Cardiac fibroblast (primary cell): ENCODE measurements at places on chromosomes 13 and 19.

DNA sequence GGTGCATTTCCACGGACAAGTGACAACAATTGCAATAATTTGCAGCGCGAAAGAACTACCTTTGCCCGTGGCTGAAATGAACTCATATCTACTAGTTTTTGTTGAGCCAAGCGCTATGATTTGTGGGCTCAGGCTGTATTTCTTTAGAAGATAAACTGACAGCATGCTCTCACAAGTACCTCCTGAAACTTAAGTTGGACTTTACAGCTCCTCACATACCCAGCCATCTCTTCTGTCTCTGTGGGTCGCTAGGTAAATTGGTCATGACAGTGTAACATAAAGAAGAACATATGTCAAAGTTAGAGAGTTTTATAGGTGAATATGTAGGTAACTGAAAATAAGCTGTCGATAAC, 839 bp downstream of the COG6 start:
- peak; percentile 18 for DNase-seq

DNA sequence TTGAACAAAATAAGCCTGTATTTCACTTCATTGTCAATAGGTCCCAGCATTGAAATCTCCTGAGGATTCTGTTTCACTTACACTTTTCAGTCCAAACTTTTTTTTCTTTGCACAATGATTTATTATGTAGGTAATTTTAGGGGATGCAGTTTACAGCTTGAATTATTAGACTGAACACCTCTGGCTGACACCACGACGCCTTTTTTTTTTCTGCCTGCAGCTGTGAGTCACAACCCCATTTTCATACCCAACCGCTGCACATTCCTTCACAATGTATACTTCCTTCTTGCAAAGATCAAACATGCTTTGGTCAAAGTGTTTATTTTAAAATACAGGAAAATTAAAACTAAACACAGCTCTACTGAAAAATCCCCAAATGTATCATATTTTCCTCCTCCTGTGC, 11.4 kb downstream of the ZIC2 start:
- no peak for DNase-seq

DNA sequence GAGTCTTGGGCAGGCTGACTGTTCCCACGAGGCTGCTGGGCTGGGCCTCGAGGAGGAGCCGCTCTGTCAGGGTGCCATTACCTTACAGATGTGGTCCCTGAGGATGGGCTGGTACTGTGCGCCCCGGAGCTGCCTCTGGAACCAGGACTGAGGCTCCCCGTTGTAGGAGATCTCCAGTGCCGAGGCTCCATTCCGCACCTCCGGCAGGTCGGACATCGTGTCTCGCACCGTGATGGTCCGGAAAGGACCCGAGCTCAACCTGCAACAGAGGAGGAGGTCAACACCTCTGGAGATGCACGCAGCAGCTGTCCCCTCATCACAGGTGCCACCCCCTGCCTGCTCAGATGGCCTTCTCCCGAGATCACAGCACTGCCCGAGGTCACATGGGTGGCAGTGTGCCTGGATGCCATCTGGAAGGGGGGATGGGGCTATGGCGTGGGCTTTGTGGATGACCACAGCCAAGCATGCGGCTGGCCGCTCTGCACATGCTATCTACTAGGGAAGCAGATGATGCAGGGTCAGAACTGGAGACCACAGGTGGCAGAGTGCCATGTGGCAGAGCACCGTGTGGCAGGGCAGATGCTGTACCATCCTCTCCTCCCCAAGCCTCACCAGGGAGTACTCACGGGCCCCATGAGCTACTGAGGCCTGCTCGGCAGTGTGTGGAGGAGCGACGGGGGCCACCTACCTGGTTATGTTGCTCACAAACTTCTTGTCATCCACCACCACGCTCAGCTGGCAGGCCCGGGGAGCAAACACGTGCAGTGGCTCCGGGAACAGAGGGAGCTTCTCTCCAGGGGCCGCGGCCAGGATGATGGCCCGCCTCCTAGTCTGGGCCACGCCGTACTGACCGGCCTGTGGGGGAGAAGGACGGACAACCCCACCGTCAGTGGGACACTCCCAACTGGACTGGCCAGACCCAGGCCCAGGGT, 18.3 kb upstream of the EIF3G start:
- DNase-seq = no peak

DNA sequence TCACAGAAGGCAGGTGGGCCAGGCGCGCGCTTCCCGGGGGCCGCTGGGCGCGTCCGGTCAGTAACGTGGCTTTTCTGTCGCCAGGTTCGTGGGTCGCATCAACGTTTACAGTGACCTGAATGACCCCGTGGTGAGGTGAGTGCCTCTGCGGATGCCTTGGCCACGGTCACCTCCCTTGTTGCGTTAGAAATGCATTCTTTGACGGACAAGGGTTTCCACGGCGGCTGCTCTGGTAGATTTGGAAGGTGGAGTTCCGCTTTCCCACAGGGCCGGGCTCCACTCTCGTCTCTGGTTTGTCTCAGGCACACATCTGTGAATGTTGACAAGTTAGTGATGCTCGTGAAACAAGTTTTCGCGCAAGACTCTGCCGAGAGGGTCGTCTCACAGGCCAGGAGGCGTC, 130.0 kb downstream of the ATP11A start:
- no peak for DNase-seq

DNA sequence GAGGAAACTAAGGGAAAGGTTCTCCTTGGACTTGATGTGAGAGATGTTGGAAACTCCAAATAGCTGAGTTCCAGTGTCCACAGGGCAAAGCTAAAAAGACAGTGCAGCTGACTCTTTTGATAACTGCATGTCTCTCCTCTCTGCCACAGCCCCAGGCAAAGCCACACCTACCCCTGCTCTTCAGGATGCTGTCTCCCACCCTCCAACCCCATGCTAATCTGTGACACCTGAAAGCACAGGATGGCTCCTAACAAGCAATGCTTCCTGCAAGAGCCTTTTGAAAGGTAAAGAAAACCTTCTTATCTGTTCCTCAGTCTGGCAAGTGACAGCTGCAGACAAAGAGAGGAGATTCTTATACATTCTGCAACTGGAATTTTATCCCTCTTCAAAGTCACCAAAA, 14.5 kb downstream of the SLC46A3 start:
- DNase-seq = no peak

DNA sequence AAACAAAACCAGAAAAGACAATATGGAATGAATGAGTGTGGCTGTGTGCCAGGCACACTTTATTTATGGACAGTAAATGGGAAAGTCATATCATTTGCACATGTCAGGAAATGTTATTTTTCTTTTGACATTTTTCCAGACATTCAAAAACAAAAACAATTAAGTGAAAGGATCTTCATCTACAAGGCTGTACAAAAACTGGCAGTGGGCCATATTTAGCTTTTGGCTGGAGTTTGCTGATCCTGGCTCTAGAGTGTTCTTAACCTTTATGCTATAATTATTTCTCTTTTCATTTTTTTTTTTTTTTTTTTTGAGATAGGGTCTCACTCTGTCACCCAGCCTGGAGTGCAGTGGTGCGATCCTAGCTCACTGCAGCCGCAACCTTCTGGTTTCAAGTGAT, 6.5 kb upstream of the TNFSF9 start:
- DNase-seq = peak; percentile 32

- no peak for DNase-seq
Observed at GRCh38 chr19:40280608-40281221, 4.4 kb downstream of the AKT2 start.

DNA sequence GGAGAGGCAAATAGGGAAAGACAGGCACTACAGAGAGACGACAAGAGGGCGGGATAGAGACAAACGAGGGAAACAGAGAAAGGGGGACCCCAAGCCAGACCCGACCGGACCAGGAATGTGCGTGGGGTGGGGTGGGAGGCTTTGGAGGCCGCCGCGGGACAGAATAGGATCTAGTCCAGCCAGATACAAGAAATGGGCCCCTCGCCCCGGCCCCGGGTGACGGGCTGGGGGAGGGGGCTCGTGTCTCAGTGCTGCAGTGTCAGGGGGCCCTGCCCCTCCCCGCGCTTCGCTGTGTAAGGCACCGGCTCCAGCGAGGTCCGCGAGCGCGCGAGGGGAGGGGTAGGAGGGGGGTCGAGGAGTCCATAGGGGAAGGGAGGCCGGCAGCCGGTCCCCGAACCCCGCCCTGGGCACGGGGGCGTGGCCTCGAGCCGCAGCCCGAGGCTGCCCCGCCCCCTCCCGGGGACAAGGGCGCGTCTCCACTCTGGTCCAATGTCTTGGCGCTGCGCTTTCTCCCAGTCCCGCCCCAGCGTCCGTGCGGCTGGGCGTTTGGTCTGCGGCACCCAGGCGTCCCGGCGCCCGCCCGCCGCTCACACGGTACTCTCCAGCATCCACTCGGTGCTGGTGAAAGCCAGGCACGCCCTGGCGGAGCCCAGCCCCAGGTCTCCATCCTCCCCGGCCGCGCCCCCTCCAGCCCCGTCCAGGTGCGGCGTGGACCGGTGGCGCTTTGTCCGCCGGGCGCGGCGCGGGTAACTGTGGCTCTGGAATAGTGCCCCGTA, 11.0 kb downstream of the IFNL1 start:
- DNase-seq = peak; percentile 5

DNA sequence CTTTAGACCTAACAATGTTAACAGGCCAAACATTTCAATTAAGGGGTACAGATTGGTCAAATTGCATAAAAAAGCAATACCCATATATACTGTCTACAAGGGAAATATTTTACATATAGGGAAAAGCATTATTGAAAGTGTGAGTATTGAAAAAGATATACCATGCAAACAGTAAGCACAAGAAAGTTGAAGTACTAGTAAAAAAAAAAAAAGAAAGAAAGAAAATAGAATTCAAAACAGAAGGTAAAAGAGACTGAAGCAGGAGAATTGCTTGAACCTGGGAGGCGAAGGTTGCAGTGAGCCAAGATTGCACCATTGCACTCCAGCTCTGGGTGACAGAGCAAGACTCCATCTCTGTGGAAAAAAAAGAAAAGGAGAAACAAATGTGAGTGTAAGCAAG, 5.3 kb upstream of the TEX101 start:
- DNase-seq = no peak

DNA sequence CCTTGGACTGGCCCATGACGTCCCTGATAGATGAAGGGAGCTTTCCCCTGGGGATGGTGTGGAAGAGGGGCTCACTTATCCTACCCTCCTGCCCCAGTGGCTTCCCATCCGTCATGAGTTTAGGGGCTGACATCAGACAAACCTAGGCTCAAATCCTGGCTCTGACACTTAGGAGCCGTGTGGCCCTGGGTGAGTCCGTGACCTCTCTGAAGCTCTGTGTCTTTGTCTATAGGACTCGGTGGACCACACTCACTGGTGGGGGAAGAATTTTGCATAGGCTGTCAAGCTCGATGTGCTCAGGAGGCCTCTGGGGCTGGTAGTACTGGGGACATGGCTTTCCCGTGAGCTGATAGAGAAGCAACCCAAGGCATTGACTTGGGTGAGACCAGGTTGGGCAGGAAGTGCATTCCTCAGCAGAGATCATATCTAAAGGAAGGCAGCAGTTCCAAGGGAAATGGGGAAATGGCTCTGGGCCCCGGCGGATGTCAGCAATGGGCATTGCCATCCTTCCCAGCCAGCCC, 17.4 kb upstream of the AP1M2 start:
- DNase-seq = no peak

DNA sequence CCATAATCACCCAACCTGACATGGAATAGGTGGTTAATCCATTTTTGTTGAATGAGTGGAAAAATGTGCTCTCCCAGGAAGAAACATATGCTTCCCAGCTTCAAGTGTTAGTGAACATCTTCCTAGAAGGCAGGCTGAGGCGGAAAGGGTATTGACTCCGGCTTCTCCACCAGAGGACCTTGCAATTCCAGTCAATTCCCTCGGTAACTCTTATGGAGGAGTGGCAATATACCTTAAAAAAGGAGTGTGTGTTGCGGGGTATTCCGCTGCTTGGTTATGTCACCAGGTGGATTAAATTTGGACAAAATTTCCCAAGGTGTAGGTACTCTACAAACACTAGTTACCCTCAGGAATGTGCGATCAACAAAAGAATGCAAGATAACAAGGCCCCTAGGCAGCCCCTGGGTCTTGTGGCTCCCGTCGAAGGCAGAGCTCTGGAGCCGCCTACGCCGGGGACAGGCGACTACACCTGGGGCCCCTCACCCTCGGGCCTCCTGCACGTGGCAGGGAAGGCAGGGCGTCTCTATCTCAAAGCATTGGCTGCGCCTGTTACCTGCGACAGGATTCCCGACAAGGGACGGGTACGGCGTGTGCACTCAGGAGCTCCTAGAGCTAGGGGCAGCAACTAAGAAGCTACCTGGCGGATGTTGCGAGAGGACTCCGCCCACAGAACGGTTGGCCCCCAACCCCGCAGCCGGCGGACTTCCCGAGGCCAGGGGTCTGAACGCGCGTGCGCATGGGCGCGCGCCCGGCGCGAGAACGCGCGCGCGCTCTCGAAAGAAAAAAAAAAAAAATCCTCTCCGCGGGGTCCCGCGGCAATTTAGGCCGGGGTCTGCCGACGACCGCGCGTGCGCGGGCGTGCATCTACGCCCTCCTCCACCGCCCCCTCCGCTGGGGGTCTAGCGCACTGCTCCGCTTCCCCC, at the start of gene WDR87:
Gene WDR87, minus strand, starts transcription at position 649 of the 923 bp plus-strand sequence. CDS start 8,355 bp downstream, outside the sequence.
- peak; percentile 13 for DNase-seq

GRCh38 chr13:90365130-90365529, 982.4 kb upstream of the MIR17HG start:
- DNase-seq = peak; percentile 42

GRCh38 chr19:11125994-11126685, 29.4 kb downstream of the SPC24 start:
- DNase-seq = peak; percentile 77

- DNase-seq = no peak
Observed at GRCh38 chr13:86974995-86975328, 696.2 kb upstream of the SLITRK5 start.

- DNase-seq = peak; percentile 48
Observed at GRCh38 chr13:73809561-73809960, 324.6 kb downstream of the KLF12 start.

DNA sequence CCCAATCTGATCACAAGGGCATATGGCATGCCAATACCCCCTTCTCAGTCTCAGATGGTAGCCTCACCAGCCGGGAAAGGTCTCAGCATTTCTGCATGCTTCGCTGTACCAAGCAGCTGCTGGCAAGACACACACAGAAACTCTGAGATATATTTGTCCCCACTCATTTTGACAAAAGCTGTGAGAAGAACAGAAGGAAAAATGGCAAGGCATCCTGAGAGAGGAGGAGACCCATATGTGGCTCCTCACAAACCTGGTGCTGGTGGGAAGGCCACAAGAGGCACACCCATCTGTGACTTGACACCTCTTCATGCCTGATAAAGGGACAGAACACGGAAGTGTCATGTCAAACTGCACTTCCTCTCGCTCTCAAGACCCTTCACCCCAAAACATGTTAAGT, 36.7 kb upstream of the DOCK9 start:
- no peak for DNase-seq
